Iris pigment epithelial cell (primary cell): ENCODE measurements at places on chromosomes 11 and 22.
A peak's percentile ranks its signal among the peaks of the same experiment; 100 is the strongest.

DNA sequence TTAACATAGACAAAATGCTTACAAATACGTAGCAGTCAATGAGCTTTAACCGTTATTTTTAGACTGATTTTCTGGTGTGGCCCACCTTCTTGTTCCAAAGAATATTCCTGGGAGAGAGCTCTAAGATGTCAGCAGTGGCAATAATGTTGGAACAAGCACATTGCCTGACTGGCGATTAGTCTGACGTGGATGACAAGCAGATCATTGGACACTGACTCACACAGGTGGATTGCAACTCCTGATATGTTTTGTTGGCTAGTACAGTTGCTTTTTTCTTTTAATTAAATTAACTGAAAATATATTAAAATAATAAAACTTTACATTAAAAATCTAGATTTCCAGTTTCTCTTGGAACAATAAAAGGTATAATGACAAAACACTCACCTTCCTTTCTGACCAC, 78.0 kb downstream of the TENM4 start:
- no peak for DNase-seq

DNA sequence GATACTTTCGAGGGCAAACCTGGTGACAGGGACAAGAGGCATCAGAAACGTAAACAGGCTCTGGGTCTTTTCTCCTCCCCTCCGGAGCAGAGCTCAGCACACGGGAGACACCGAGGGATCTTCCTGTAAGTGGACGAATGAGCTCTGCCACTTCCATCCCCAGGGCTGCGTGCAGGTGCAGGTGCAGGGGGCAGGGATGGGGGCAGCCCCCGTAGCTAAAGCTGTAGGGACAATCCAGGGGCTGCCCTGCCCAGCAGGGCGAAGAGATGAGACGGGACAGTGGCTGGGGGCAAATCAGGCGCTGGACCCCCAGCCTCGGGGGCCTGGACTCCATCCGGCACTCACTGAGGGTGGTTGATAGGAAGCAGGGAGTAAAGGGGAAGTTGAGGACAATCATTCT, 505.4 kb downstream of the BRD1 start:
- no peak for DNase-seq

DNA sequence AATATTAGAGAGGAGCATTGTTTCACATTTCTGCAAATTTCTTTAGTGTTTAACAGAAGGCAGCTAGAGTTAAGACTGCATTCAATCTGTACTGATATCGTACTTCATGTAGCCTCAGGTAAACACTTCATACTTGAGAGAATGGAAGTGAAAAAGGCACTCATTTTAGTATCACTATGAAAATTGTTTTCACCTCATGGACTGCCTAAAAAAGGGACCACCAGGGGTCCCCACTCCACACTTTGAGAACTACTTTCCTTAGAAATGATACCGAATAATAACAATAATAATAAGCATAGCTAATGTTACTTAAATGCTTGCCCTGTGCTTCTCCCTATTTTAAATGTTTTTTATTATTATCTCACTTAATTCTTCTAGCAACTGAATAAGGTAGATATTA, 95.1 kb downstream of the BLID start:
- DNase-seq = no peak

- no peak for DNase-seq
These were observed 47.1 kb upstream of the WNT11 start for GRCh38 chr11:76253416-76253815.

DNA sequence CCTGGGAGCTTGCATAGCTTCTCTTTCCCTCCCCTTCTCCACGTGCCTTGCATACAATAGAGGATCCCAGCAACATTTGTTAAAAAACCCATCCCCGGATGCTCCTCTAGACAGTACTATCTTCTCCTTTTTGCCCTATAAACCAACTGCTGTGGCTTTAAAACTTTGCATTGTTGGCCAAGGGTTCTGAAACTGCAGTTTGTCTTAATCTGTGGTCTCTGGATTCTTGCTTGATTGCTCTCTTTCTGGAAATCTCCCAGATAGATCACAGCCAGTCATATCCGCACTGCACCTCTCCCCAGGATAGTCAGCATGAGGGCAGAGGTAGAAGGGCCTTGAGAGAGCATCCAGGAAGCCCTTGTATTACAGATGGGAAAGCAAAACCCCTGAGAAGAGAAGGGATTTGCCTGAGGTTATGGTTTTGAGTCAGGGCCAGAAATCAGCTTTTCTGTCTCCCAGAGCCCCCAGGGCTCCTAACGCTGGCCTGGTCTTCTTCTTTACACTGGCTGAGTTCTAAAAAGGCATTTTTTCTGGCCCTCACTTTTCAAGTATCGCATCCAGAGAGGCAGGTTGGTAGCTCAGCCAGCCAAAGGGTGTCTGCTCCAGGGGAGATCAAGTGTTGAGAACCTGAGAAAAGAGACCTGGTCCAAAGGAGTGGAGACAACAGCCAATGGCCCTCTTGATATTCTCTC, 70.6 kb downstream of the ADM start:
- DNase-seq = peak; percentile 88

DNA sequence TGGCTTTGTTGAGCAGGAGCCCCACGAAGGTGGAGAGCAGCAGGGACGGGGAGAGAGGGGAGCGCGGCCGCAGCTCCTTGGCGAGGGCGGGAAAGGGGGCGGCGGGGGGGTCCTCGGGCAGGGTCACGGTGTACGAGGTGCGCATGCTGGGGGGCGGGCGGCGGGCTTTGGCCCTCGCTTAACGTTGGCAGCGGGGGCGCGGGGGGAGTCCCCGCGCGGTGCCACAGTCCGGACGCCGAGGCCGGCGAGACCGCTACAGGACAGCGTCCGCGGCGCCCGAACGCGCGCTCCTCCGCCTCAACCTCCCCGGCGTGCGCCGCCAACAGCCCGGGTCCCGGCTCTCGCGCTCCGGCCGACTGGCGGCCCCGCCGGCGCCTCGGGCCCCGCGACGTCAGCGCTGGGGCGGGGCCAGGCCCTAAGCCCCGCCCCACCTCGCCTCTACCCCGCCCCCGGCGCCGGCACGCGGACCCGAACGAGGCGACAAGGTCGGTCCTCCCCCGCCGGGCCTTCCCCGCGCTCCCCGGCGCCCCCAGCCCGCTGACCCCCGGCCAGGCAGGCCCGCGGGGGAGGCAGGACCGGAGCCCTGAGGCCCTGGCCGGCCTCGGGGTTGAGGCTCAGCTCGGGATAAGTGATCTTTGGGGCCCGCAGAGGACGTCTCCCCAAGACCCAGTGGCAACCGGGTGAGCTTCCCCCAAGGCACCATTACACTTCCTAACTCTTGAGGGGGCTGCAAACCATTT, 17.5 kb downstream of the USP2 start:
- DNase-seq = no peak

DNA sequence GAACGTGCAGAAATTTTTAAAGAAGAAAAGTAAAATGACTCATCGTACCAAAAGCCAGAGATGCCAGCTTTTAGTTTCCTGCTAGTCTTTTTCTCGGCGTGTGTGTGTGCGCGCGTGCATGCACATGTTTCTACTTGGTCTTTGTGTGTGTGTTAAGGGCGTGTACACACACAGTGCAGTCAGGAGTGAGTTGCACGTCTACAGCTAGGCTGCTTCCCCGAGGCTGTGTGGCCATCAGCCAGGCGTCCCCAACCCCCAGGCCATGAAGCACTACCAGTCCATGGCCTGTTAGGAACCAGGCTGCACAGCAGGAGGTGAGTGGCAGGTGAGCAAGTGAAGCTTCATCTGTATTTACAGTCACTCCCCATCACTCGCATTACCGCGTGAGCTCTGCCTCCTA, 36.4 kb downstream of the KCNQ1 start:
- DNase-seq = no peak

- no peak for DNase-seq
These were observed 176.7 kb downstream of the SWAP70 start for GRCh38 chr11:9840460-9841004.

- peak; percentile 51 for DNase-seq
These were observed 92.9 kb downstream of the DYNC2H1 start for GRCh38 chr11:103202048-103202651.

GRCh38 chr11:26578998-26579661, 7.1 kb upstream of the MUC15 start:
- DNase-seq = peak; percentile 62

DNA sequence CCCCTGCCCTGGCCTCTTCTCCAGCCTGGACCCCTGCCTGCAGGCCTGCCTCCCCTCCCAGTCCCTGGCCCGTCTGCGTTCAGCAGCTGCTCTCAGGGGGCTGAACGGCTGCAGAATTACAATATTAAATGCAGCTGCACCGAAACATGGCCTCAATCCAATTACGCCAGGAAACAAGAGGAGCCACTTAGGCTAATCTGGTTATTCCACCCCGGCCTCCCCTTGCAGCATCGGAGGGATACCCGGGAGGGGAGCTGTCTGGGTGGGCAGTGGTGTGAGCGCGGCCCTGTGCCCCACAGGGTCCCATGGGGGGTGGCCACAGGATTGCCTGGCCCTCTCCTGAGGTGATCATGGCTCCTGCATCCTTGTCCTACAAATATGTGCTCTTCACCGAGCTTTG, 42.6 kb downstream of the FLRT1 start:
- no peak for DNase-seq

GRCh38 chr11:126281245-126281644, 1.6 kb upstream of the TIRAP start:
- no peak for DNase-seq

GRCh38 chr11:93034031-93034722, 64.7 kb downstream of the MTNR1B start:
- DNase-seq = peak; percentile 90

DNA sequence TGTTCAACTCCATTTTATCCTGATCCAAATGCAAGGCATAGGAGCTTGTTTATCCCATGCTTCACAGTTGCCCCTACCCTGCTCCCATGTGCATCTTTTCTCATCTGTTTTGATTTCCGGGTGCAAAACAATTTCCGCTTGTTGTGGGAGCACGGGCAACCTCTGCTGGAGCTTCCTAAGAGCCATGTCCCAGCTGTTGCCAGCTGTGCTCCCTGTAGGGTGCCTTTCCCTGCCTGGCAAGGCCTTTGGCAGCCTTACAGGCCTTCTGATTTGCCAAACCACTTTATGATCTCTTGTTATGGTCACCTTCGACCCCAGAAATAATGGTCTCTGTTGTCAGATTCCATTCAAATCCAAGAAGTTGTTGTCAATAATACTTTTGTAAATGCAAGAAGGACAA, 1038.5 kb downstream of the OPCML start:
- no peak for DNase-seq

- no peak for DNase-seq
These were observed 7.5 kb downstream of the CTTN start for GRCh38 chr11:70405679-70406395.

- DNase-seq = peak; percentile 87
These were observed 76.9 kb upstream of the CTSC start for GRCh38 chr11:88414385-88414861.

DNA sequence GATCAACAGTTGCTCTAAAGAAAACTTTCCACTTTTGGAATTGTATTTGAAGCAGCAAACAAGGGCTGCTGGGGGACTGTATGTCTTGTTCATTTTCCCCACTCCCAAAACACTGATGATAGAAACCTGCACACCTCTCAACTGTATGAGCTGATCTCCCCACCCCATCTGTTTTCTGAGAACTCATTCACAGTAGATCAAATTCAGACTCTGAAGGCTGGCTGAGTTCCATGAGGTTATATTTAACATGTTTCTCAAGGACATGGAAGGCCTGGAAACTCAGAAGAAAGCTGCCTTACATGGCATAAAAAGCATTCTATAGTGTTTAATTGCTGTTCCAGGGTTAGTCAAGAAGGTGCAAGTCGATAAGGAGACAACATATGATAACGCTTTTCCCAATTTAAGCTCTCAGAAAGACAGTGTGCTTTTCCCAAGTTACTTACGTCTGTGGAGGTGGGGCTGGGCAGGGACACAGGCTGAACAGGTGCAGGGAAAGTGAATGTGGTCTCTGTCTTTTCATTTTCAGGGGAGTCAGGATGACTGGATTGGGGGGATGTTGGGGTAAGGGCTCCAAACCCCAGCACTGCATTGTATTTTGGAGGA, 23.0 kb downstream of the LARGE2 start:
- DNase-seq = no peak

DNA sequence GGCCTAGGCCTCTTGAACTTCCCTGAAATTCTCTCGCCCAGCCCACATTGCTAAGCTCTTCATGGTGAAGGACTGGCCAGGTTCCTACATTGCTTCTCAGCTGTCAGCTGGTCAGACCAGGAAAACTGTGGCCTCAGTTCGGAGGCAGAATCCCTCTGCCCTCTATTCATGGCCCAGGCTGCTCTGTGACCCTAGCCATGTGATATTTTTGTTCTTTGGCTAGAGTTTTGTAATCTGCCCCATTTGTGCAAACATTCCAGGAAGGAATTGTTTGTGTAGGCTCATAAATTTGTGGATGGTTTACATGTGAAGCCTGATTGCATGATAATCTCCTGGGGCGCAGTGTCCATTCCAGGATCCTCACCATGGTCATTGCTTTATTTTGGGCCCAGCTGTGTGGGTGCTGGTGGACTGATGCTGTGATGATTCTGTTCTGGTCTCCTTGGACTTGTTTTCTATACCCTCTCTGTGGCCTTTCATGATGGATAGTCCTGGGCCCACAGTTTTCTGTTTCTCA, 149.1 kb upstream of the E2F8 start:
- DNase-seq = no peak

DNA sequence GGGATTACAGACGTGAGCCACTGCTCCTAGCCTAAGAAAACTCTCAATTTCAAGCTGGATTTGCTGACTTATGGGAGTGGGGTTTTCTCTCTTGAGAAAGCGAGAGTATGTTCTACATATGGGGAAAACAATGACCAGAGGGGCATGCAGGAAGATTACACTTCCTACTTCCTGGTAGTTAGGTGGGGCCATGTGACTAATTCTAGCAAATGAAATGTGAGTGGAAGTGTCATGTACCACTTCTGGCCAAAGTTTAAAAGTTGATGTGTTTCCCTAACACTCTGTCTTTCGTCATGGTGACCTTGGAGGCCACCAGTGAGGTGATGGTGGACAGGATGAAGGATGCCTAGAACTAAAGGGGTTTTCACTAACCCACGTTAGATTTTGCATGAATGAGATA, 50.5 kb downstream of the PARVG start:
- DNase-seq = no peak

GRCh38 chr11:126628790-126629621, 273.5 kb downstream of the ST3GAL4 start:
- no peak for DNase-seq

DNA sequence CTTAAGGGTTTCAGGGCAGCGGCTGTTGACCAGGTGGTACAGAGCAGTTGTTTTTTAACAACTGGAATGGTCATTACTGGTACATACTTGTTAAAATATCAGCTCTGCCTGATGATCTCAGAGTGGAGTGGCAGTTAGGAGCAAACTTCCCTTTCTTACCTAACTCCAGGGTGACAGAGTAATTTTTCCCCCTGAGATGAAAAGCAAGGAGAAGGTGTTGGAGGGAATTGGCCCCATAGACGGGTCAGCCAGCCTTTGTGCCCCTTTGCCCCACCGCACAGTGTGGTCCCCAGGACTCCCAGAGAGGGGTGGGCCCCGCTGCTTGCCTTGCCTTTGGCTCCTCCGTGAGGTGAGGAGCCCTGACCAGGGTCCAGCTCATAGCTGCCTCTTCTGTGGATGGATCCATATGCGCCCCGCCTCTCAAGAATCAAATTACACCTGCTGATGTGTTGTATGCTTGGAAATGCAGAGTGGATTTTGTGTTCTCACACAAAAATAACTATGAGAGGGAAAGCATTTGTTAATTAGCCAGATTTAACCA, 27.0 kb upstream of the SORL1-AS1 start:
- DNase-seq = no peak
